Suprapubic skin (tissue), 4 donors: ENCODE measurements at places on chromosomes 7 and 10. TPM values are rescaled to one million over a fixed set of nuclear protein-coding genes. Genes with fewer than 3 reads are reported as not detected.

DNA sequence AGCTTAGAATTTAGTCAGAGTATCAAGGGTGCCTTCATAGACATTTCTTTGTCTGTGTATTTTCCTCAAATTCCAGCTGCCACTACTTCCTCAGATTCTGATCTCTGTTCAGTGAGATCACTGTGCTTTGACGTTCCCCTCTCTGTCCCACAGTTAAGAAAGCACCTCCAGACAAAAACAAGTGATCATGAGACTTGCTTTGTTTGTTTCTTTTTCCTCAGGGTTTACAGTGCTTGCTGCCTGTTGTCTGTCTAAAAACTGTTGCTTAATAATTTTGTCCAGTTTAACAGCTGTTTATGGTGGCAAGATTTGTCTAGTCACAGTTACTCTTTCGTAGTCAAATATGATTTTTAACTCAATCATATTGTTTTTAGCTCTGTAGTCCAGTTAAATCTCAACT, 29.1 kb downstream of the TRUB1 start:
- no peaks in the 10 kb centered on the region for H3K27me3 ChIP-seq
- no peak overlapping the region for H3K4me3 ChIP-seq

The RNF32 gene
- total RNA-seq = 0.32 TPM

DNA sequence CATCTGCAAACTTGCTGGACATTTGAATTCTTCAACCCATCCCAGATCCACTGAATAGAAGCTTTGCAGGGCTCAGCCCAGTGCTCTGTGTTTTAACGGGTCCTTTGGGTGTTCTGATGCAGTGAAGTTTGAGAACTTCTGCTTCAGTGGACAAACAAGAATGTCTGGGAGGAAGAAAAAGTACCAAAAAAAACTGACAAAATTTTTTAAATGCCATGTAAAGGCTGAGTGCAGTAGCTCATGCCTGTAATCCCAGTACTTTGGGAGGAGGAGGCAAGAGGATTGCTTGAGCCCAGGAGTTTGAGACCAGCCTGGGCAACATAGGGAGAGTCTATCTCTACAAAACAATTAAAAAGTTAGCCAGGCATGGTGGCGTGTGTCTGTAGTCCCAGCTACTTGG, 51.8 kb upstream of the FRMD4A start:
- peaks cover 6% of the 10 kb centered on the region for H3K27me3 ChIP-seq
- no peak for DNase-seq
- no peak overlapping the region for H3K27ac ChIP-seq
- no peaks in the 10 kb centered on the region for H3K4me1 ChIP-seq
- no peak overlapping the region for H3K4me3 ChIP-seq
- H3K36me3 ChIP-seq = no peaks in the 10 kb centered on the region

DNA sequence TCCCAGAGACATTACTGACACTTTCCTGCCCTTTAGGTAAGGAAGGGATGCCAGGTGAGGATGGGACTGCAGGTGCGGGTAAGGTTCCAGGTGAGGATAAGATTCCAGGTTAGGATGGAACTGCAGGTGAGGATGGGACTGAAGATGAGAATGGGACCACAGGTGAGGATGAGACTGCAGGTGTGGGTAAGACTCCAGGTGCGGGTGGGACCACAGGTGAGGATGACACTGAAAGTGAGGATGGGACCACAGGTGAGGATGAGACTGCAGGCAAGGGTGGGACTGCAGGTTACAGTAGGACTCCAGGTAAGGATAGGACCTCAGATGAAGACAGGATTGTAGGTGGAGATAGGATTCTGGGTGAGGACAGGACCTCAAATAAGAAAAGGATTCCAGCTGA, 322.3 kb downstream of the WDR37 start:
- DNase-seq = peak; percentile 26
- H3K4me3 ChIP-seq = no peak overlapping the region
- H3K27me3 ChIP-seq = peaks cover 44% of the 10 kb centered on the region

- H3K36me3 ChIP-seq = no peaks in the 10 kb centered on the region
- H3K4me1 ChIP-seq = no peaks in the 10 kb centered on the region
- no peak overlapping the region for H3K27ac ChIP-seq
- H3K27me3 ChIP-seq = no peaks in the 10 kb centered on the region
- DNase-seq = no peak
Observed at GRCh38 chr7:95907337-95907736, 135.0 kb downstream of the DYNC1I1 start.

DNA sequence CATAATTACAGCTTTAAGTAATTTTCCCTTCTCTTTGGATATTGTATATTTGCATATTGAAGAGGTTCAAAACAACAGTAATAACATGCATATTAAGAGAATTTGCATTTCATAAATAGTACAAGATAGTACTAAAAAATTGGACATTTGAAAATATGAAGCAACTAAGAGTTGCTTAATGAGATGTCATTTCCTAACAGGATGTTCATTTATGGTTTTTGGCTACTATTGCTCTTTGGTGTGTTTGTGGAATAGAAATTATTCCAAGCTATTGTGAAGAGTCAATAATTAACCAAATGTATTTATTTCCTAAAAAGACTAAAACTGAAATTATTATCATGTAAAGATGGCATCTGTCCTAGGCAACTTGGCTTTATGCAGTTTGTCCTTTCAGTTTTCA, 4.1 kb upstream of the SGCE start:
- no peak overlapping the region for H3K27ac ChIP-seq
- peaks cover 27% of the 10 kb centered on the region for H3K4me1 ChIP-seq
- H3K36me3 ChIP-seq = no peaks in the 10 kb centered on the region
- H3K27me3 ChIP-seq = peaks cover 15% of the 10 kb centered on the region

DNA sequence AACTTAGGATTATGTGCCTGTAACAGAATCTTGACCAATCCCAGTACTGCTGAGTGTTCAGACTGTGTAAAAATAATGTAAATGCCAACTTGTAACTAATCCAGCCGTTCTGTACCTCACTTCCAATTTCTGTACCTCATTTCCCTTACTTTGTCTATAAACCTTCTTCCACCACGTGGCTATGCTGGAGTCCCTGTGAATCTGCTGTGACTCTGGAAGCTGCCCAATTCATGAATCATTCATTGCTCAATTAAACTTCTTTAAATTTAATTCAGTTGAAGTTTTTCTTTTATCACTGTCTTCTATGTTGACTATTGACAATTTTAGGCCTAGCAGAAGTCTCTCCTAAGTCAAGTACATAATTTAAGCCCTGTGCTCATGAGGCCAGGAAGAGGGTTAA, 215.3 kb upstream of the RHOBTB1 start:
- peaks cover 17% of the 10 kb centered on the region for H3K4me1 ChIP-seq
- DNase-seq = no peak
- H3K4me3 ChIP-seq = no peak overlapping the region
- H3K27ac ChIP-seq = no peak overlapping the region

- DNase-seq = no peak
- no peaks in the 10 kb centered on the region for H3K36me3 ChIP-seq
- H3K4me1 ChIP-seq = no peaks in the 10 kb centered on the region
- H3K27ac ChIP-seq = no peak overlapping the region
- H3K4me3 ChIP-seq = no peak overlapping the region
Observed at GRCh38 chr7:120033114-120033513, 239.9 kb upstream of the KCND2 start.

GRCh38 chr10:12729885-12730284, 271.6 kb downstream of the CCDC3 start:
- H3K4me3 ChIP-seq = no peak overlapping the region
- peaks cover 5% of the 10 kb centered on the region for H3K4me1 ChIP-seq
- no peak for DNase-seq

The TMEM273 gene
- 7.5 TPM for total RNA-seq

- H3K4me3 ChIP-seq = no peak overlapping the region
- no peaks in the 10 kb centered on the region for H3K4me1 ChIP-seq
- H3K27me3 ChIP-seq = peaks cover 8% of the 10 kb centered on the region
- H3K36me3 ChIP-seq = no peaks in the 10 kb centered on the region
- no peak for DNase-seq
Observed at GRCh38 chr7:101479217-101479616, 116.5 kb downstream of the COL26A1 start.

- H3K27ac ChIP-seq = no peak overlapping the region
- H3K4me1 ChIP-seq = no peaks in the 10 kb centered on the region
- H3K4me3 ChIP-seq = no peak overlapping the region
- no peak for DNase-seq
- H3K36me3 ChIP-seq = no peaks in the 10 kb centered on the region
Observed at GRCh38 chr7:84187087-84187805, 7.3 kb downstream of the SEMA3A start.

GRCh38 chr7:77309714-77310220, 106.4 kb downstream of the GSAP start:
- H3K4me1 ChIP-seq = peaks cover 41% of the 10 kb centered on the region
- no peaks in the 10 kb centered on the region for H3K27me3 ChIP-seq
- H3K4me3 ChIP-seq = no peak overlapping the region
